Thoracic aorta (tissue), 2 donors: ENCODE measurements at places on chromosomes 3 and 15. TPM values are rescaled to one million over a fixed set of nuclear protein-coding genes. Genes with fewer than 3 reads are reported as not detected.

DNA sequence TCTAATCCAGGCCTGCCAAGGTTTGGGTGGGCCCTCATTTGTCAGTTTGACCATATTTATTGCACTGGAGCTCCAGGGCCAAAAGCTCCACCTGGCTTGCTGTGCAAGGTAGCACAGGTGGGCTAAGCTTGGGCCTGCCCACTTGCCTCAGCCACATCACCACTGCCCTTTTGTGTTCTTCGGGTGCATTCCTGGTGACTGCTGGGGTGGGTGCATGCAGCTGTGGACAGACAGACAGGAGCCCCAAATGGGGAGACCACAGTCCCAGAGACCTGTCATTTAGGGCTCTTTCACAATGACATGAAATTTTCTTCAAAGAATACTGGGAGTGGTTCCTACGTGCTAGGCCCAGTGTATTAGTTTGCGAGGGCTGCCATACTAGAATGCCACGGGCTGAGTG lies 2.7 kb downstream of the MESP2 start:
- DNase-seq, result no peak
- no peak overlapping the region for H3K27ac ChIP-seq
- H3K27me3 ChIP-seq, result no peaks in the 10 kb centered on the region
- H3K36me3 ChIP-seq, result no peaks in the 10 kb centered on the region
- no peak overlapping the region for H3K4me3 ChIP-seq

DNA sequence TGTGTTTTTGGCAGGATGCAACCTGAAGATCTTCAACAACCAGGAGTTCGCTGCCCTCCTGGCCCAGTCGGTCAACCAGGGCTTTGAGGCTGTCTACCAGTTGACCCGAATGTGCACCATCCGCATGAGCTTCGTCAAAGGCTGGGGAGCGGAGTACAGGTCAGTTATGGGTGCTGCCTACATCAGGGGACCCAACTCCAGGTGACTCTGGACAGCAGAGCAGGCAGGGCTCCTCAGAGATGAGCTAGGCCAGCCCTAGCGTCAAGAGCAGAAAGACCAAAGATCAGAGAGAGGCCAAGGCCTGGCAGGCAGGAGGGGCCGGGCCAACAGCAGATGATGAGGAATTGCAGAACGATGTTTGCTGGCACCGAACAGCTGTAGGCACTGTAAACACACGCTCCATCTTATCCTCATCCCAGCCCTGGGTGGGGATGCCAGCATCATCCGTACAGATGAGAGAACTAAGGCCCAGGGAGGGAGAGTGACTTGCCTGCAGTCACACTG lies 67.1 kb downstream of the AAGAB start:
- H3K4me1 ChIP-seq, result peaks cover 66% of the 10 kb centered on the region
- no peak for DNase-seq
- H3K36me3 ChIP-seq, result peaks cover 28% of the 10 kb centered on the region
- H3K27me3 ChIP-seq, result no peaks in the 10 kb centered on the region
- peak overlapping the region; percentile 70 for H3K27ac ChIP-seq

DNA sequence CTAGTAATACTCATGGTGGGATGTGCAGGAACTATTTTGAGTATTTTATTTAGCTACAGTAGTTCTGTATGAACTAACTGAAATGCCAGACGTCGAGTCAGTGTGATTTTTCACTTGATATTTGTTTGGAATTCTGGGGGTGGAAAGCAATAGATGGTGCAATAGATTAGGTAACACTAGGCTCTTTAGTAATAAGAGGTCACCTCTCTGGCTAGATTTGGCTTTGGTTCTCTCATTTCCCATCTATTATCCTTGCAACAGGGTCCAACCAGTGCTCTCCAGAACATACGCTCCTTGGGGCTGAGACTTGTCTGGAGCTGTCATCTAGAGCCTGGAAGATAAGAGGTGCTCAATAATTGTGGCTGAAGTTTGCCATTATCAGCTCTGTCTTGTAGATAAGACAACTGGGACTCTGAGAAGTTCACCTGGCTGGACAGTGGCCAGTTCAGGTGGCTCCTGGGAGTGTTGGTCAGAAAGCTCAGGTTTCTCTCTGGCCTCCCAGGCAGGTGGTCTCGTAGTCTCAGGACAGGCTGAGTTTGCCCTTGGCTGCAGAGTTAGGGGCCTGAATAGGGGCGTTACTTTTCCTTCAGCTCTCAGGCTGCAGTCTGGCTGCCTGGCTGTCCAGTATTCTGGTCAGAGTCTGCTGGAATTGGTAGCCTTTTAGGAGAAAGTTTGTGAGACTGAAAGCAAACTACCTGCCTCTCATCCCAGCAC lies 277.5 kb upstream of the RGMA start:
- DNase-seq, result no peak
- no peak overlapping the region for H3K27ac ChIP-seq
- no peaks in the 10 kb centered on the region for H3K4me1 ChIP-seq
- no peak overlapping the region for H3K4me3 ChIP-seq

DNA sequence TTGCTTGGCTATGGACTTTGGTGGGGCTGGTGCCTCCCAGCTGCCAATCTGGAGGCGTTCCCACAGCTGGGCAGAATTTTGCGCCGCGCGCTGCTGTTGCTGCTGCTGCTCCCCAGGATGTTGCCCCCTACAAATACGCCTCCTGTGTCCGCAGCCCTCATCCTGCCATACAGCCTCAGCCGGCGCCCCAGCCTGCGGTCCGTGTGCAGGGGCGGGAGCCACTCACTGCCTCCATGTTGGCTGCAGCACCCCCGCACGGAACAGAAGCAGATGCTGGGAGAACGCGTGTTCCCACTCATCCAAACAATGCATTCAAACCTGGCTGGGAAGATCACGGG lies 197.7 kb upstream of the MCTP2 start:
- no peak for DNase-seq
- H3K27me3 ChIP-seq, result no peaks in the 10 kb centered on the region
- H3K36me3 ChIP-seq, result no peaks in the 10 kb centered on the region
- H3K4me1 ChIP-seq, result no peaks in the 10 kb centered on the region
- H3K27ac ChIP-seq, result no peak overlapping the region

The HYAL1 gene
- 5.8 TPM for total RNA-seq

- no peaks in the 10 kb centered on the region for H3K4me1 ChIP-seq
- DNase-seq, result no peak
- no peak overlapping the region for H3K4me3 ChIP-seq
Measured at GRCh38 chr3:160006282-160007163, 17.9 kb downstream of the IL12A start.

GRCh38 chr15:48795901-48796300 lies 15.0 kb downstream of the CEP152 start:
- H3K36me3 ChIP-seq, result no peaks in the 10 kb centered on the region
- H3K4me1 ChIP-seq, result no peaks in the 10 kb centered on the region
- H3K27ac ChIP-seq, result no peak overlapping the region
- DNase-seq, result no peak
- no peaks in the 10 kb centered on the region for H3K27me3 ChIP-seq

GRCh38 chr3:102736975-102737304 lies 302.1 kb downstream of the ZPLD1 start:
- H3K4me3 ChIP-seq, result no peak overlapping the region
- H3K36me3 ChIP-seq, result no peaks in the 10 kb centered on the region
- no peak for DNase-seq
- no peaks in the 10 kb centered on the region for H3K27me3 ChIP-seq
- H3K4me1 ChIP-seq, result peaks cover 9% of the 10 kb centered on the region

GRCh38 chr3:79085171-79085570 lies 682.6 kb downstream of the ROBO1 start:
- H3K27me3 ChIP-seq, result no peaks in the 10 kb centered on the region
- H3K4me3 ChIP-seq, result no peak overlapping the region
- H3K36me3 ChIP-seq, result no peaks in the 10 kb centered on the region
- no peak for DNase-seq

GRCh38 chr15:68775671-68776476 lies 44.8 kb downstream of the ANP32A start:
- H3K27ac ChIP-seq, result peak overlapping the region; percentile 81
- H3K4me3 ChIP-seq, result peak overlapping the region; percentile 22
- no peaks in the 10 kb centered on the region for H3K27me3 ChIP-seq
- peak; percentile 60 for DNase-seq
- peaks cover 10% of the 10 kb centered on the region for H3K4me1 ChIP-seq

The GOLGA8G gene
- not detected for total RNA-seq

GRCh38 chr15:33963831-33964664 lies 4.2 kb upstream of the CHRM5 start:
- no peak overlapping the region for H3K4me3 ChIP-seq
- H3K4me1 ChIP-seq, result peaks cover 14% of the 10 kb centered on the region
- no peaks in the 10 kb centered on the region for H3K36me3 ChIP-seq
- no peak for DNase-seq
- no peaks in the 10 kb centered on the region for H3K27me3 ChIP-seq

DNA sequence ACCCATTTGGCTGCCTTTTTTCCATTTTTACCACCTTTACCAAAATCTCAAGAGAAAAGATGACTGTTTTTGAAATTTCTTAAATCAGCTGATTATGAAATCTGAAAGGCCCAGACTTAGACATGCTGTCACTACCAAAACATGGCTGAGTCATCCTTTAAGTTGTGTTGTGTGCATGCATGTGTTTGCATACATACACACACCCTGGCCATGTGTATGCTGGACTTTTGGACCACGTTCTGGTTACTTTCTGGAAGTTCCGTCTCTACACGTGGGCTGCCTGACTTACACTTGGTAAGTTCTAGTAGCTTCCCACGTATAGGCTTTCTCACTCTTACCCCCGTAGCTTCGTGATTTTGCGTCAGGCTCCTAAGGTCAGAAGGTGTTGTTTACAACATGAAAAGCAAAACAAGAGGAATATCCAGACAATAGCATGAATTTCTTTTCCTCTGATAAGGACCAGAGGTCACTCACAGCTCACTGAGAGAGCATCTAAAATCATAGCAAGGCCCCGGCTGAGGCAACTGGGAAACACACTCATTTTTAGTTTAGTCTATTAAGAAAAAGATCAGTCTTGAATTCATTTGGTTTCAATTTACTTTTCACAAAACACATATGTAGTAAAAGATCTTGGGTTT lies 62.4 kb downstream of the COL8A1 start:
- H3K4me3 ChIP-seq, result no peak overlapping the region
- H3K27me3 ChIP-seq, result no peaks in the 10 kb centered on the region
- H3K27ac ChIP-seq, result peak overlapping the region; percentile 60
- no peaks in the 10 kb centered on the region for H3K36me3 ChIP-seq
- H3K4me1 ChIP-seq, result peaks cover 24% of the 10 kb centered on the region

DNA sequence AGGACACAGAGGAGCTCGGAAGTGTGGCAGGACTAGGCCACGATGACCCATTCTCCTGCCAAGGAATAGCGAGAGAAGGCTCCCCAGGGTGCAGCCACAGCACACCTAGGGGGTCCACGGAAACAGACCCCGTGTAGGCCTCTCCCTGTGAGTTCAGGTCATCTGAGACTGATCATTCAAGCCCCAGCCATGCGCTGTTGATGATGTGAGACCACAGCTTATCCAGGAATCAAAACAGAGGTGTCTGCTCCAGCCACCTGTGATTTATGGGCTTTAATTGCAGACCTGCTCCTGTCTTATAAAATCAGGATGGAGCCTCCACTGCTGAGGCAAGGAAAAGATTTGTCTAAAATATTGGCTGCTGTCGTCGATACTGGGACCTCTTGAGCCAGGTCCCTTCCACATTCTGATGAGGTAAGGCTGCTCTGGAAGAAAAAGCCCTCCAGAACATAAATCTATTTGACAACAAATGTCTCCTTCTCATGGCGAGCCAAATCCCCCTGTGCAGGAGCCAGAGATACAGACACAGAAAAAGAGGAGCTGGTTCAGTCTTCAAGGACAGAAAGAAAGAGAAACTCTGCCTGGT lies 186.7 kb downstream of the TJP1 start:
- H3K27ac ChIP-seq, result no peak overlapping the region
- no peaks in the 10 kb centered on the region for H3K27me3 ChIP-seq
- no peaks in the 10 kb centered on the region for H3K36me3 ChIP-seq
- no peaks in the 10 kb centered on the region for H3K4me1 ChIP-seq

GRCh38 chr3:158911586-158911985 lies 109.7 kb downstream of the MFSD1 start:
- DNase-seq, result no peak
- H3K36me3 ChIP-seq, result no peaks in the 10 kb centered on the region
- no peak overlapping the region for H3K27ac ChIP-seq
- no peaks in the 10 kb centered on the region for H3K4me1 ChIP-seq
- no peak overlapping the region for H3K4me3 ChIP-seq
- no peaks in the 10 kb centered on the region for H3K27me3 ChIP-seq

GRCh38 chr3:111801693-111802092 lies 57.4 kb upstream of the PHLDB2 start:
- H3K27ac ChIP-seq, result peak overlapping the region; percentile 86
- no peaks in the 10 kb centered on the region for H3K36me3 ChIP-seq
- H3K4me1 ChIP-seq, result peaks cover 38% of the 10 kb centered on the region
- H3K27me3 ChIP-seq, result no peaks in the 10 kb centered on the region
- H3K4me3 ChIP-seq, result no peak overlapping the region
- no peak for DNase-seq

The SMARCC1 gene
- total RNA-seq, result 37.2 TPM

The LSAMP gene
- total RNA-seq, result 1.9 TPM

The AHSG gene
- total RNA-seq, result not detected

The UNC13C gene
- total RNA-seq, result 4.2 TPM

- no peak overlapping the region for H3K27ac ChIP-seq
- no peaks in the 10 kb centered on the region for H3K36me3 ChIP-seq
- H3K4me3 ChIP-seq, result no peak overlapping the region
Measured at GRCh38 chr3:171156401-171157010, 130.0 kb upstream of the SLC2A2 start.

The AGBL1 gene
- not detected for total RNA-seq

- H3K27ac ChIP-seq, result peak overlapping the region; percentile 78
- no peaks in the 10 kb centered on the region for H3K27me3 ChIP-seq
- no peaks in the 10 kb centered on the region for H3K36me3 ChIP-seq
- no peak for DNase-seq
Measured at GRCh38 chr3:4995500-4996053, 16.3 kb downstream of the BHLHE40 start.

DNA sequence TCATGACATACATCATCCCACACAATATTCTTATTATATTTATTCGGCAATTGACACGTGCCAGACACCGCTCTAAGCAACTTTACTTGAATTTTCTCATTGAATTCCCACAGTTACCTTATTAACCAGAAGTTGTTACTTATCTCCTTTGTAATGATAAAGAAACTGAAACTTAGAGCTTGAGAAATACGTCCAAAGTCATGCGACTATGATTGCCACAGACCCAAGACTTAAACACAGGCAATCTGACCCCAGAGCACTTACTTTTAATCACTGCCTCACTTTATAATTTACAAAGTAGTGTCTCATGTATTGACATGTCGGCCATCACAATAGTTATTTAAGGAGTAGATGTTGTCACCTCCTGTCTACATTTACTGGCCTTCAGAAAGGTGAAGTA lies 64.7 kb downstream of the ATP13A4 start:
- H3K4me3 ChIP-seq, result no peak overlapping the region
- no peaks in the 10 kb centered on the region for H3K4me1 ChIP-seq
- H3K36me3 ChIP-seq, result no peaks in the 10 kb centered on the region
- no peak for DNase-seq
- H3K27ac ChIP-seq, result no peak overlapping the region

DNA sequence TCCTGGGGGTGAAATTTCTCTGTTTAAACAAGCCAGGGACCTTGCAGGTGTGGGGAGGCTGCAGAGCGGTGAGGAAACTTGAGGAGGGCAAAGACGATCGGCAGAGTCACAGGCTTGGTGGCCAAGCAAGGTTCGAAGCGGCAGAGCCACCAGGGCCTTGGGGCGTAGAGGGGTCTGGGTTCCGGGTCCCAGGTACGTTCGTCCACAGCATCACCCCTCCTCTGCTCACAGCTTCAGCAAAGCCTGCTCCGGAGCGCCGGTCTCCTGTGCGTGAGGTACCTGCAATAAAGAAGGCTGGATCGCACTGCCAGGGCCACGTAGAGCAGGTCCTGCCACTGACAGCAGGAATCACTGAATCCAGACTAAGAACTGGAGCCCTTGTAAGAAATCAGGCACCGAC lies 66.8 kb upstream of the PCSK6 start:
- H3K36me3 ChIP-seq, result no peaks in the 10 kb centered on the region
- H3K27ac ChIP-seq, result no peak overlapping the region
- no peaks in the 10 kb centered on the region for H3K27me3 ChIP-seq
- DNase-seq, result no peak
